ENCODE measurements at places on chromosomes 4 and X.

- DNase-seq, result no peak
These were observed 36.4 kb upstream of the FRAS1 start for GRCh38 chr4:78020677-78021076.

DNA sequence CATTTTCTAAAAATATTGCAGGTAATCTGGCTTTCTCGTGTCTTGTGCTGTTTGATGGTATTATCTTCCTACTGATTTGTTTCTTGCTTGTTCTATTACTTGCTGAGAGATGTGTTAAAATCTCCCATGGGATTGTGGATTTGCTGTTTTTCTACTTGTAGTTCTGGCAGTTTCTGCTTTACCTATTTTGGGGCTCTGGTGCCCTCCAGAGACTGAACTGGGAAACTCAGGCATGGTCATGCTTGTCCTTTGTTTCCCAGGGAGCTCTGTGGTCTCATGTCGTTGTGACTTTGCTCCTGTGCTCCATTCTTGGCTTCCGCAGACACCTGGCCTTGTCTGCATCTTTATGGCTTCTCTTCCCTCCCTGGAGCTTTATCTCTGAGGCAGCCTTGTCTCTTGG lies 39.5 kb downstream of the NSD2 start:
- no peak for DNase-seq

GRCh38 chr4:107008115-107008514 lies 28.0 kb downstream of the DKK2 start:
- no peak for DNase-seq

- no peak for DNase-seq
These were observed 112.4 kb upstream of the SPRY1 start for GRCh38 chr4:123284168-123284567.

DNA sequence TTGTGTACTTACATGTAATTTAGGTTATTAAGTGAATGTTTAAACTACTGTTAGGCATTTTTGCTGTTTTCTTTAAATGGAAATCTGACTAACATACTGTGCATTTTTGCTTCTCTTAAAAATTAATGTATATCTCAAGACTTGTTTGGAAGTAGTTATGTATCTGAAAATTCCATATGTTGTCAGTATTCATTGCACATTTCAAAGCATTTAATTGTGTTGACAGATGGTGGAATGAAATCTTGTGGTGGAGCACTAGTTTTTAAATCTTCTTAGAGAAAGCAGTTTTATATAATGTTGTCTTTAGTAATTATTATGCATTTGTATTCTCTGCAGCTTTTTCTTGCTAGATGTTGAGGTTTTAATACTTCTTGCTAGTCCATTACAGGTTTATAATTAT lies 71.5 kb upstream of the MSANTD1 start:
- DNase-seq, result no peak

DNA sequence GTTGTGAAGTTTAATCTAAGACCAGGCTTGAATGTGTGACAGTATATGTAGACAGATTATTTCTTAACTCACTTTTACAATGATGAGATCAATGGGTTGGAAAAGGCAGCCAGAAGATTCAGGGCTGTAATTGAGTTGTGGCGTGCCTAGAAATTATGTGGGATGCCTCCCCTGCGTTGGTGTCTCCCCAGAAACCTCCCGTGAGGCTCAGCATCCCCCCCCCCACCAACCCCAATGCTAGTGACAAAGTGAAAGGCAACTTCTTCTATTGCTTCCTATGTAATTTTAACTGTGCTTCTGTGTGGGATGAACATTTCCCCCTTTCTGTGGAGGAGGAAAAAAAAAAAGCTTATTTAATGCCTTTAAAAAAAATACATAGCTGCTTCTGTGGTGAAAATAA lies 297.9 kb downstream of the ARHGAP10 start:
- DNase-seq, result no peak

DNA sequence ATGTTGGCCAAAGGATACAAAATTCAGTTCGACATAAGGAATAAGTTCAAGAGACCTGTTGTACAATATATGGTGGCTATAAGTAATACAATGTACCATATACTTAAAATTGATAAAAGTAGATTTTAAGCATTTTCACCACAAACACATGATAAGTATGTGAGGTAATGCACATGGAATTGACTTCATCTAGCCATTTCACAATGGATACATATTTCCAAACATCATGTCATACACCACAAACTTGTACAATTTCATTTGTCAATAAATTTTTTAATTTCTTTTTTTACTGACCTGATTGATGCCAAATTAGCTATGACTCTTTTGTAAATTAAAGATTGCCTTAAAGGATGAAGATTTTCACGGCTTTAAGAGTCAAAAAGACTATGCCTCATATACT lies 103.1 kb upstream of the VCX2 start:
- no peak for DNase-seq

Measured in GM10248 (cell line).